ENCODE measurements at places on chromosomes 6 and 20. TPM values are rescaled to one million over a fixed set of nuclear protein-coding genes. Genes with fewer than 3 reads are reported as not detected.

The MAP1LC3A gene
- 4.6 TPM for total RNA-seq

The ZKSCAN8 gene
- total RNA-seq, result 42.7 TPM

The TRIM31 gene
- total RNA-seq, result not detected

The CNBD2 gene
- total RNA-seq, result 5.1 TPM

The HLA-DQA2 gene
- 0.17 TPM for total RNA-seq

The NKAPL gene
- 0.21 TPM for total RNA-seq

The SLC22A2 gene
- total RNA-seq, result not detected

The CYP21A2 gene
- total RNA-seq, result 0.91 TPM

The WDR27 gene
- 39.9 TPM for total RNA-seq

All from activated T-helper 17 cell treated with anti-CD3 and anti-CD28 coated beads, Interleukin-2, amount 50 U/mL, for 72 hours (primary cell).